ENCODE measurements at places on chromosomes 11 and 22. TPM values are rescaled to one million over a fixed set of nuclear protein-coding genes. Genes with fewer than 3 reads are reported as not detected.

Gene P2RY2
- 1.2 TPM for total RNA-seq

Gene VWA5A
- 18.8 TPM for total RNA-seq

Gene C22orf23
- total RNA-seq, result 0.54 TPM

Gene CSF2RB
- total RNA-seq, result not detected

Gene ZNHIT2
- total RNA-seq, result 13.0 TPM

DNA sequence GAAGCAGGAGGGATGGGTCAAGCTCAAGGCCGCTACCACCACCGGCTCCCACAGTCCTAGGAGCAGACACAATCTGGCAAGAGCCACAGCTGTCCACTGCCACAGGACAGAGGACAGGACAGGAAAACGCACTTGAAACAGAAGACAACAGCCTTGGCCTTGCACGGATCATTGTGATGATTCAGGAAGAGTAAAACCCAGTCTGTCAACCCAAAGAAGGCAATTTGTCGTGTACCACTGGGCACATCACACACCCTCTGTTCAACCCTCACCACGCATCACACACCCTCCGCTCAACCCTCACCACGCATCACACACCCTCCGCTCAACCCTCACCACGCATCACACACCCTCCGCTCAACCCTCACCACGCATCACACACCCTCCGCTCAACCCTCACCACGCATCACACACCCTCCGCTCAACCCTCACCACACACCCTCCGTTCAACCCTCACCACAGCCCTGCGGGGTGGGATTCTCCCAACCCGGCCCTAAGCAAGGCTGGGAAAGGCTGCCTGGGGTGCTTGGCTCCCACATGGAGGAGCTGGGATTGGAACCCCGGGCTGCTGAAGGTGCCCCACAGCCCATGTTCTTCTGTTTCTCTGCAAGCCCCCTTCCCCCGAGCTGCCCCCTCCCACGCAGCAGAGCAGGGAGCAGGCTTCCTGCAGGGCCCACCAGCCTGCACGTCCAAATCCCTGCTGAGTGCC, 11.3 kb upstream of the CDC42BPG start:
- H3K36me3 ChIP-seq, result peaks cover 5% of the 10 kb centered on the region
- peaks cover 2% of the 10 kb centered on the region for H3K4me1 ChIP-seq
- H3K27ac ChIP-seq, result no peak overlapping the region
- DNase-seq, result no peak
- H3K4me3 ChIP-seq, result no peak overlapping the region
- no peaks in the 10 kb centered on the region for H3K27me3 ChIP-seq

DNA sequence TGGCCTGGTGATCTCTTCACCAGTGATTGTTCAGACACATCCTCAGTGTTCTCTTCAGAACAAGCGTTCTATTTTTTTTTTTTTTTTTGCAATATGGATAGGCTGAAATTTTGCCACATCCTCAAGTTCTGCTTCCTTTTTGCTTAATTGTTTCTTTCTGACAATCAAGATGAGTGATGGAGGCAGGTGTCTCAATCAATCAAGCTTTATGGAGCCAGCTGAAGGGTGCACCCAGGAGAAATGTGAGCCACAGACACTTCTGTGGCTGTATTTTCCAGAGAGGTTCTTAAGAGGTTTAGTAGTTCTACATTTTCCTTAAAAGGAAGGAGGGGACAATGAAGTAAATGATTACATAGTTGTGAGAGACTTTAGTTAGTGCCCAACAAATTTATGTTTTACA, 43.9 kb upstream of the ASPHD2 start:
- no peak overlapping the region for H3K4me3 ChIP-seq
- H3K27ac ChIP-seq, result no peak overlapping the region

GRCh38 chr22:48615171-48616008, 1212.3 kb downstream of the BRD1 start:
- no peaks in the 10 kb centered on the region for H3K36me3 ChIP-seq
- DNase-seq, result no peak
- no peaks in the 10 kb centered on the region for H3K27me3 ChIP-seq
- H3K27ac ChIP-seq, result no peak overlapping the region
- no peak overlapping the region for H3K4me3 ChIP-seq

- H3K4me1 ChIP-seq, result no peaks in the 10 kb centered on the region
- no peak for DNase-seq
- no peaks in the 10 kb centered on the region for H3K27me3 ChIP-seq
- H3K4me3 ChIP-seq, result no peak overlapping the region
- H3K36me3 ChIP-seq, result peaks cover 69% of the 10 kb centered on the region
These were observed 28.0 kb downstream of the FADS2 start for GRCh38 chr11:61855939-61856680.

GRCh38 chr11:75508051-75508561, 17.6 kb downstream of the GDPD5 start:
- no peak overlapping the region for H3K4me3 ChIP-seq
- no peaks in the 10 kb centered on the region for H3K27me3 ChIP-seq
- H3K27ac ChIP-seq, result no peak overlapping the region
- no peaks in the 10 kb centered on the region for H3K36me3 ChIP-seq
- H3K4me1 ChIP-seq, result no peaks in the 10 kb centered on the region
- DNase-seq, result no peak

DNA sequence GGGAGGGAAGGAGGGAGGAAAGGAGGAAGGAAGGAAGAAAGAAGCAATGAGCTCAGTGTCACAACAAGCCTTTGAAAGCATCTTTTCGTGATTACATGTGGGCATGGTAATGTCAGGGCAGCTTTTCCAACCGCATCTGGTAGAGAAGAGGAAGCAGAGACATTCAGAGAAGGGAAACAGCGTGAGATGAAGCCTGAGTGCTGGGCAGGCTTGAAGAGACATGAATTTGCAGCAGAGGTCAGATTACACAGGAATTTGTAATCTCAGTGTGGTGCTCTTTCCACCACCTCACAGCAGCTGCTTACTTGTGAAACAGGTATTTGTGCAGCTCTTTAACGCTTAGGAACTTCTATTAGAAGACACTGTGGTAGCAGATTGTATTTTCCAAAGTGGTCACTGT, 289.5 kb upstream of the C11orf87 start:
- H3K36me3 ChIP-seq, result no peaks in the 10 kb centered on the region
- DNase-seq, result no peak
- no peak overlapping the region for H3K4me3 ChIP-seq
- no peaks in the 10 kb centered on the region for H3K4me1 ChIP-seq

DNA sequence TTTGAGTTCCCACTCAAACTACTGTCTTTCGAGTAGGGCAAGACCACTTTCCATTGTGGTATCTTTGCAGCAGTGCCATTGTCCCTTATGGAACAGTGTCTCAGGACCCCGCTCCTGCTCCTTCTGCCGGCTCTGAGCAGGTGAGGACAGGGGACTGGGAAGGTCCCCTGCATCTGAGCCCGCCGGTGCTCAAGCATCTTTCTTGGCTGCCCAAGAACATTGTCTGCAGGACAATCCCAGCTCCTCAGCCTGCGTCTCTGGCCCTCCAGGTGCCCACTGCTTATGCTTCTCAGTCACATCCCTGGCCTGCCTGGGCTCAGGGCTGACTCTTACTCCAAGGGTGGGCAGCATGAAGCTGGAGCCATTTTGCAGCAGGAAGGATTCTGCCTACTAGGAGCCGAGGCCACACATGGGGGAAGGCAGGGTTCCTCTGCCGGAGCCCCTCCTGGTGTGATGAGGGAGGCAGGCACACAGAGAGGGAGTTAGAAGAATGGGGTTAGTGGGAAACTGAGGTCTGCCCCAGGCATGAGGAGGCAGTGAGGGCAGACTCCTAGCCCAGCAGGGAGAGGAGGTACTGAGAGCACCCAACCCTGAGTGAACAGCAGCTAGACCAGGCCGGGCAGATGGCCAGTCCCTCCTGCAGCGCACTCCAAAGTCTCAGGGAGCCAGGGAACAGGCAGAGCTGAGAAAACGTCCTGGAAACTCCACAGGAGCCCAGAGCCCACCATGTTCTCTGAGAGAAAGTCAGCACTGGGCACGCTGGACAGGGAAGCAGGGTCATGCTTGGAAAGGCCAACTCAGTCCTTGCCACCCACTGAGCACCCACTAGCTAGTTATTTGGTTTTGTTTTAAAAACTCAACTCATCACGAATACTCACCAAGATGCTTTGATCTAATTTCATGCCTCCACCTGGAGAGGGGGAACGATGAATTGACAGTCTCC, 7.5 kb upstream of the PPARA start:
- H3K27me3 ChIP-seq, result peaks cover 6% of the 10 kb centered on the region
- no peak overlapping the region for H3K4me3 ChIP-seq
- no peak for DNase-seq

DNA sequence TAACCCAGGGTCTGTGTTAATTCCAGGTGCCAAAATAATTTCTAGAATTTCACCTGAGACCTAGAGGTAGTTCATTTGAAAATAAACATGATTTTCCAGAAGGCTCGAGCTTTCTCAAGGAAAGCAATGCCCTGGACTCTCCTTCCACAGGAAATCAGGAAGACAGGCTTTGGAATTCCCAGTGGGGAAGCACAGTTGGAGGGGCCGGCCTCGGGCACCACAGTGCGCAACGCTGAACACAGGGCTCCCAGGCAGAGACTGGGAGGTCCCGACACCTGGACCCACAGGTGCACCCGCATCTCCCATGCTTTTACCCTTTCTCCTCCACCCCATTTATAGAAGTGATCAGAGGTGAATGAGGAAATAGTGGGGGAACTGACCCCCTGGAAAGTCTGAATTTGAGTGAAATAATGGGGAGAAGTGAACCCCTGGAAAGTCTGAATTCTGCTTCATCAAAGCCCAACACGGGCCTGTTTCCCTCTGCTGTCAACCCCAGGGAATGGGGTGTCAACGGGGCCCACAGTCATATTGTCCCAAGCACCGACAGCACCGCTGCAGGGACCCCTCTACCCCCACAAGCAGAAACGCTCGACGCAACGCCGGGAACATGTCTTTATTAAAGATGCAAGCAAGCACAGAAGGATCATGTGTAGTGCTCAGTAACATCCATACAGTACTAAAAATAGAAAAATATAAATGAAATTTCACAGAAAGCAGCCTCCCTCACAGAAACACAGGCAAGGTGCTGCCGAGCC, 12.0 kb upstream of the EFCAB6 start:
- DNase-seq, result no peak
- H3K4me1 ChIP-seq, result peaks cover 26% of the 10 kb centered on the region
- no peaks in the 10 kb centered on the region for H3K27me3 ChIP-seq
- no peak overlapping the region for H3K4me3 ChIP-seq
- no peak overlapping the region for H3K27ac ChIP-seq
- peaks cover 6% of the 10 kb centered on the region for H3K36me3 ChIP-seq

All from H1 (cell line).